ENCODE measurements at places on chromosomes 7 and 10.
A peak's percentile ranks its signal among the peaks of the same experiment; 100 is the strongest.

GRCh38 chr10:79602953-79603352, 7.8 kb upstream of the SFTPA1 start:
- peak; percentile 43 for DNase-seq

GRCh38 chr7:92973293-92973731, 136.9 kb upstream of the CDK6 start:
- DNase-seq: no peak

DNA sequence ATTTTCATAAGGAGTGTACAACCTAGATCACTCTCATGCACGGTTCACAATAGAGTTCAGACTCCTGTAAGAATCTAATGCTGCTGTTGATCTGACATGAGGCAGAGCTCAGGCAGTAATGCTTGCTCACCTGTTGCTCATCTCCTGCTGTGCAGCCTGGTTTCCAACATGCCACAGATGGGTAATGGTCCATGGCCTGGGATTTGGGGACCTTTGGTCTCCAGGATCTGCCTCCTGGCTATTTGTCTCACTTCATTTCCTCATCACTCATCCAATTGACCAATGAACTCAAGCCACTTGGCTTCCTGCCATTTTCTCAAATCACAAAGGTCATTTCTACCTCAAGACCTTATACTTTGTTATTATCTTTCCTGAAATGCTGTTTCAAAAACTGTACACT, 786.1 kb downstream of the ANKRD7 start:
- DNase-seq: no peak

- no peak for DNase-seq
Observed at GRCh38 chr7:79692015-79692414, 238.5 kb upstream of the MAGI2 start.

DNA sequence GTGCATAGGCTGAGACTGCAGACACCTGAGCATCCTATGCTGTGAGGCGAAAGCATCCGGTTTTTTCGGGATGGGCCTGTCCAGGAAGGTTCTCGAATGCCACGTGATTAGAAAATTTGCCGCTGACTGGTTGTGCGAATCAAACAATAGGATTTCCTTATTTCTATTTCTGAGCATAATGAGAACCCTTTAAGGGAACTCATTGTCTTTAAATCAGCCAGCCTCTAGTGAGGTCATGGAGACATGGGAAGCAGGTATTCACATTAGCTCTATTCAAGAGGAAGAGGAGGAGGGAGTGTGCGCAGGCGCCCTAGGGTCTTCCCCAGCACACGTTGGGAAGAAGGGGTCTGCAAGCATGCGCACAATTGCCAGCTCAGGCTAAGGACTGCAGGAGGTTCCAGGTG, 5.6 kb downstream of the GIMAP1 start:
- no peak for DNase-seq
